Stimulated activated CD8-positive, alpha-beta memory T cell treated with anti-CD3 and anti-CD28 coated beads, Interleukin-4, amount 100 ng/mL, for 1 hour (primary cell): ENCODE measurements at places on chromosomes 3 and 15.

GRCh38 chr3:64743156-64743886, 55.5 kb upstream of the ADAMTS9 start:
- no peak for DNase-seq

- no peak for DNase-seq
Observed at GRCh38 chr15:49495993-49496753, 73.1 kb downstream of the FGF7 start.

- no peak for DNase-seq
Observed at GRCh38 chr3:48369693-48370332, 2.2 kb upstream of the FBXW12 start.

- DNase-seq: no peak
Observed at GRCh38 chr3:150544726-150545125, 1.6 kb downstream of the SERP1 start.

GRCh38 chr15:39719109-39719508, 63.5 kb downstream of the FSIP1 start:
- no peak for DNase-seq

DNA sequence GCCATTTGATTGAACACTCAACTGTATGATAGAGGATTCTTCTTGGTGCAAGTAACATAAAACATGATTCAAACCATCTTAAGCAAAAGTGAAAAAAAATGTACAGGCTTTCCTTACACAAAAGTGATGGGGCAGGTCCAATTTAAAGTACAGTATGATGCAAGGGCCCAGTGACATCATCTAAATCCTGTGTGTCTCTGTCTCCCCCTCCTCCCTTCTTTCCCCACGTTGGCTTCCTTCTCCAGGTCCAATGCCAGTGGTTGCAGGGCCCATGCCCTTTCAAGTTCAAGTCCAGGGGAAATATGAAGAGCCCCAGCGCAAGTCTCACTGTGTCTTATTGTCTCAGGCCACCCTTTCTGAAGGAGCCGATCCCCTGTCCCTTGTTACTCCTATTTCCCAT, 332.3 kb downstream of the SHQ1 start:
- DNase-seq: no peak
